ENCODE measurements at places on chromosomes 3 and 15.

DNA sequence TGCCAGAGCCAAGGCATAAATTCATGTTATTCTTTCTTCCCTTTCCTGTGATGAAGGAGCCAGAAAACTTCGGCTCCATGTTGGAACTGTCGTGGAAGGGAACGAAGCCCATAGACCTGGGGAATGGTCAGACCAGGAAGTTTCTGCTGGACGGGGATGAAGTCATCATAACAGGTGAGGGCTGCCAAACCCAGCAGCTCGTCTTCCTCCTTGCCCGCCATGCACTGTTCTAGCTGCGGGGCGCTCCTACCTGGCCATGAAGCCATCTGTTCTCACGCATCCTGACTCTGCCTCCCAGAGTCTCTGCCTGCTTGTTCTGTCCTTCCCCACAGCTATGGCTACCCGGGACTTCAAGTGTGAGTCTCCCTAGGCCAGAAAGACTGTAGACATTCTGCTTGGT is 28.2 kb downstream of the FAH start:
- DNase-seq: no peak

GRCh38 chr3:108398510-108398909 is 102.2 kb downstream of the HHLA2 start:
- DNase-seq: no peak

DNA sequence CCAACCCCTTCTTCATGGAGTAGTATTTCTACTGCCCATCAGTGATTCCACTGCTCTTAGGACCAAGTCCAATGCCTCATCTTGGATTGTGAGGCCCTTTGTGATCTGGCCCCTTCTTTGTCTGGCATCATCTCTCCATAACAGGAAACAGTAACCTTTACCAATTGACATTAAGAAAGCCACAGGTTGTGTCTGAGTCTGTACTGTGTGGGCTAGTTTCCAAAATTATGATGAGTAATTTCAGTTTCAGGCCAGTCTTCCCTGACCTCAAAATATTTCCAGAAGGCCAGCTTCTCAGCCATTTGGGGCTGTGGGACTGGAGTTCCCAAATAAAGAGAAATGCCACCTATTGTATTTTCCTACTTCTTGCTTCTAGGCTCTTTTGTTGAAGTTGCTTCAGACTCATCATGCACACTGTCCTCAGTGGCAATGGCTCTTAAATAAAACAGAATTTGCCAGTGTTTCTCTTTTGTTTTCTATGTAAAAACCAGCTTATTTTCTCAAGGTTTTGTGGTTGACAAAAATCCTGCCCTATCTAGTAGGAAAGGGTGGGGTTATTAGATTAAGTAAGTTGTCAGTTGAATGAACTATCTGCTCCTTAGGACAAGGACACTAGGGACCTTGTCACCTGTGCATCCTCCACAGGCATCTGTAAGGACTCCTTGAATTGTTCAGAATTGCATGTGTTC is 47.0 kb upstream of the ACKR4 start:
- no peak for DNase-seq

DNA sequence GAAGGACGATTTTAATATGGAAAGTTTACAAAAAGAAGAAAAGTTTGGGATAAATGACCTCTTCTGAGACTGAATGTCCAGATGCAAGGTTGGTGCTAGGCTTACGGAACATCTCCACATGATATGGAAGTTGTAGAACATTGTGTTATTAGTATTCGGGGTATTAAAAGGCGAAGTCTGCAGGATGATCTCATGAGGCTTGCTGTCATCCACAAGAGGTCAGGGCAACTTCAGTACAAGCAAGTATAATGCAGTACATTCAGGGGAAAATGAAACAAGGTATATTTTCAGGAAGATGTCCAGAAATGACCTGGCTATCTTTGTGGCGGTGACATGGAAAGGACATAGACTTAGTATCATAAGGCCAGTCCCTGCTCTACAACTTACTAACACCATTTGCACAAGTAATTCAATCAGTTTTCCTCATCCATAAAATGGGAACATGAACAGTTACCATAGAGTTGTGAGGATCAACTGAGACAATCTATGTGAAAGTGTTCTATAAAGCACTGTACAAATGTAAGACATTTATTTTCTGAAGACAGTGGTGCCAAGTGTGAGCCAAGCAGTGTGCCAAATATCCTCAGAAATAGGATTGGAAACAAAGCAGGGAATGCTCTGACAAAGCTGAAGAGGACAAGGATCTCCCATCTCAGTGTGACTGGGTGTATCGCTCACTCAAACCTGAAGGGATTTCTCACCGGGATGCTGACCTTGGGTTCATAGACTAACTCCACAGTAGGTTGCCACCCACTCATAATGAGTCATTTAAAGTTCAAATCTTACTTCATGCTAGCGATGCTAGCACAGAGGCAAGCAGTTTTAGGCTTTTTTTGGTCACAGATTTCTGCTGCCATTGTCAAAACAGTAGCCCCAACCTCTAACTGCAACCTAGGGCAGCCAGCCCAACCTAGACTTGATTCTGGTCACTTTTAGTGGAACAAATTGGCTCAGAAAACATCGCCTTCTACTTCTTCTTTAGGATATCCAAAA is 118.3 kb downstream of the TIGIT start:
- DNase-seq: no peak

- no peak for DNase-seq
Observed at GRCh38 chr15:27958911-27959578, 140.1 kb downstream of the OCA2 start.

- no peak for DNase-seq
Observed at GRCh38 chr3:177835917-177836316, 638.6 kb upstream of the TBL1XR1 start.

DNA sequence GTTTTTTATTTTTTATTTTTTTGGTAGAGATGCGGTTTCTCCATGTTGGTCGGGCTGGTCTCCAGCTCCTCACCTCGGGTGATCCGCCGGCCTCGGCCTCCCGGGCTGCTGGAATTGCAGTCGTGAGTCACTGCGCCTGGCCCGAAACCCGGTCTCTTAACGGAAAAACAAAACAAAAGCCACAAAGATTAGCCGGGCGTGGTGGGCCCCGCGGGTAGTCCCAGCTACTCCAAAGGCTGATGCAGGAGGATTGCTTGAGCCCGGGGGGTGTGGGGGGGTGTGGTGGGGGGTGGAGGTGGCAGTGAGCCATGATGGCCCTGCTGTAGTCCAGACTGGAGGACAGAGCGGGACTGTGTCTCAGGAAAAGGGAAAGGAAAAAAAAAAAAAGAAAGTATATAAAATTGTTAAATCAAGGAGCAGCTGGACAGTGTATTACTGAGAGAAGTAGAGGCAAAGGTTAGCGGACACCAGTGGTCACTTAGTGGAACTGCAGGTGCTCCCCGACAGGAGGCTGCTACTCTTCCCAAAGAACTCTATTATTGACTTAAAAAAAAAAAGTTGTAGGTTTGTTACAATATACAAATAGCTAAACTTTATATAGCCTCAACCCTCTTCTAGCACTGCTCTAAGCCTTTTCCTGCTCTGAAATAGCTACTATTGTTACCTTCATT is 30.3 kb upstream of the TUBGCP5 start:
- no peak for DNase-seq

DNA sequence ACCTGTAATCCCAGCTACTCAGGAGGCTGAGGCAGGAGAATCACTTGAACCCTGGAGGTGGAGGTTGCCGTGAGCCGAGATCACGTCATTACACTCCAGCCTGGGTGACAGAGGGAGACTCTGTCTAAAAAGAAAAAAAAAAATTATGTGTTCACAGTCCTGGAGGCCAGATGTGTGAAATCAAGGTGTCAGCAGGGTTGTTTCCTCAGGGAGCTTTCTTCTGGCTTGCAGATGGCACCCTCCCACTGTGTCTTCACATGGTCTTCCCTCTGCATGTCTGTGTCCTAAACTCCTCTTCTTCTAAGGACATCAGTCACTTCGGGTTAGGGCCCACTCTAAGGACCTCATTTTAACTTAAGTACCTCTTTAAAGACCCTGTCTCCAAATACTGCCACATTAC is 56.1 kb upstream of the UBE2E1 start:
- DNase-seq: no peak

- no peak for DNase-seq
Observed at GRCh38 chr15:37058316-37058985, 41.9 kb downstream of the MEIS2 start.

- no peak for DNase-seq
Observed at GRCh38 chr3:48881652-48882114, 17.0 kb downstream of the SLC25A20 start.

GRCh38 chr3:107524841-107525643 is 2.3 kb downstream of the BBX start:
- DNase-seq: peak; percentile 56

DNA sequence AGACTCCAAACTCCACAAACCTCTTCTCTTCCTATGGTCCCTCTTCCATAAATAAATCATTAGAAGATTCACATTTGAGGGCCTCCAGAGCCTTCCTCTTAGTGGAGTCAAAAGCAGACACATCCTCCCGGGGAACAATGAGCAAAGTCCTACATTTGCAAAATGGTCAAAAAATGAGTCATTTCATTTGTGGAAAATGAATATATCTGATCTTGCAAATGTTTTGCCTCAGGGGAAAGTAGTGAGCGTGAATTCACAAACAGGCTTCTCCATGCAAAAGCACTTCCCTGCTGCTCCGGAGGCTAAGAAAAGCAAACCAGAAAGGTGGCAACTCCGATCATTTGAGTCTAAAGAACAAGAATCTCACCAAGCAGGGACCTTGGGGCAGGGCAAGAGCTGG is 86.7 kb upstream of the IQSEC1 start:
- no peak for DNase-seq

- DNase-seq: no peak
Observed at GRCh38 chr3:138383715-138384465, 35.5 kb downstream of the MRAS start.

- DNase-seq: no peak
Observed at GRCh38 chr15:30068326-30068725, 14.4 kb upstream of the GOLGA8J start.

GRCh38 chr3:52524752-52525679 is 8.6 kb downstream of the NT5DC2 start:
- DNase-seq: no peak

GRCh38 chr3:168613151-168613550 is 517.4 kb upstream of the GOLIM4 start:
- DNase-seq: no peak

GRCh38 chr15:78767331-78767951 is 43.8 kb downstream of the ADAMTS7 start:
- DNase-seq: no peak

DNA sequence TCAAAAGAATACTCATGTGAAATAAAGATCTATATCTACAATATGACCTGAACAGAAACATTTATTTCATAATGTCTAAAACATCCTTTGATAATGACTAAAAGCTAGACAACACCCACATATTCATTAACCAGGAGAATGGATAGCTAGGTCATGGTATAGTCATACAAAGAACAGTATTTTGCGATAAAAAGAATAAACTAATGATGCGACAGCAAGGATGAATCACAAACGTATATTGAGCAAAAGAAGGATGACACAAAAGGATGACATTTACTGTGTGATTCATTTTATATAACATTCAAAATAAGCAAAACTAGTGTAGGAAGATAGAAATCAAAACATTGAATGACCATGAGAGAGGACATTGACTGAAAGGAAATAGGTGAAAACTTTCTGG is 1233.1 kb downstream of the OTOL1 start:
- DNase-seq: no peak

DNA sequence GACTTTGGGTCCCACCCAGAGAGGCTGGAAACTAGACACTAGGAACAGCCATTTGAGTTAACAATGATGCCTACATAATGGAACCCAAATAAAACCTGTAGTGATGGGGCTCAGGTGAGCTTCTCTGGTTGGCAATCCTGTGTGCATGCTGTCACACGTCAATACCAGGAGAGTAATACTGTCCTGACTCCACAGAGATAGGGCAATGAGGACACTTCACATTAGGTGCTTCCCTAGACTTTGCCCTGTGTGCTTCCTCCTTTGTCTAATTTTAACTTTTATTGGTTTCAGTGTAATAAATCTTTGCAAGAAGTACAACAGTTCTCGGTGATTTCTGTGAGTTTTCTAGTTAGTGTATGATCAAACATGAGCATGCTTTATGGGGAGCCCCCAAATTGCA is 281.8 kb upstream of the ARRDC4 start:
- no peak for DNase-seq

- no peak for DNase-seq
Observed at GRCh38 chr15:62545467-62546227, 380.6 kb upstream of the C2CD4B start.

Data from AML-193 (cell line).